ENCODE measurements at places on chromosomes 3 and 15. TPM values are rescaled to one million over a fixed set of nuclear protein-coding genes. Genes with fewer than 3 reads are reported as not detected.

GRCh38 chr3:161025911-161026310, 79.2 kb downstream of the B3GALNT1 start:
- H3K27ac ChIP-seq, result no peak overlapping the region
- H3K36me3 ChIP-seq, result no peaks in the 10 kb centered on the region
- no peaks in the 10 kb centered on the region for H3K27me3 ChIP-seq
- H3K4me1 ChIP-seq, result peaks cover 5% of the 10 kb centered on the region
- no peak overlapping the region for H3K4me3 ChIP-seq
- no peak for DNase-seq

The ERICH6 gene
- total RNA-seq, result 0.26 TPM

DNA sequence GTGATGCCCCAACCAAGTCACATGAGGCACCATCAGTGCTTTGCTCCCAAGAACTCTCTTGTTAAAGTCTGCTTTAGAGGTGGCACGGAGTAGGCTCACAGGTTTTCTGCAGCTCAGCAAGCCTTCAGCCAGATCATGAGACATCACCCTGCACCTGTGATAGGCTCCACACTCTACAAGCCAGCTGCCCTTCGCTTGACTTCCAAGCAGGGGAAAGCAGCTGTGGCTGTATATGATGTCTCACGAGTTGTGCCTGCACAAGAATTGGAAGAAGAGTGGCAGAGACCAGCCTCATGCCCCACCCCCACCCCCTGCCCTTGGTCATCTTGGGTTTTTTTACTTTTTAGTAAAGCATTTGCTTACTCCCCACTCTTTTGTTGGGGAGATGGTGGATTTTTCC, 22.5 kb downstream of the MRPS11 start:
- H3K36me3 ChIP-seq, result no peaks in the 10 kb centered on the region
- H3K4me1 ChIP-seq, result no peaks in the 10 kb centered on the region
- H3K27ac ChIP-seq, result no peak overlapping the region
- no peak for DNase-seq
- H3K4me3 ChIP-seq, result no peak overlapping the region
- no peaks in the 10 kb centered on the region for H3K27me3 ChIP-seq

DNA sequence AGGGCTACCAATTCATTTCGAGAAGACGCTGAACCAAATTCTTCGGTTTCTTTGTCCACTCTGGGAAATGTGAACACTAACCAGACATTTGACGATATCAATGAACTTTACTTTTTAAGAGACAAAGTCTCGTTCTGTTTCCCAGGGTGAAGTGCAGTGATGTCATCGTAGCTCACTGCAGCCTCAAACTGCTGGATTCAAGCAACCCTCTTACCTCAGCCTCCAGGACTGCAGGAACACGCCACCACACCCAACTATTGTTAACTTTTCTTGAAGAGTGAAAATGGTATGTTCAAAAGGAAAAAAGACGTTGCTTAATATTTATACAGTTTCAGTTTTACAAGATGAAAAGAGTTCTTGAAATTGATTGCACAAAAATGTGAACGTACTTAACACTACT, 30.6 kb downstream of the MB21D2 start:
- no peak overlapping the region for H3K4me3 ChIP-seq
- no peak for DNase-seq
- no peaks in the 10 kb centered on the region for H3K36me3 ChIP-seq
- no peaks in the 10 kb centered on the region for H3K27me3 ChIP-seq

GRCh38 chr3:157441102-157441624, 4.5 kb downstream of the PTX3 start:
- no peaks in the 10 kb centered on the region for H3K27me3 ChIP-seq
- peaks cover 21% of the 10 kb centered on the region for H3K4me1 ChIP-seq
- no peak overlapping the region for H3K27ac ChIP-seq
- H3K36me3 ChIP-seq, result no peaks in the 10 kb centered on the region

The CA12 gene
- total RNA-seq, result 25.7 TPM

DNA sequence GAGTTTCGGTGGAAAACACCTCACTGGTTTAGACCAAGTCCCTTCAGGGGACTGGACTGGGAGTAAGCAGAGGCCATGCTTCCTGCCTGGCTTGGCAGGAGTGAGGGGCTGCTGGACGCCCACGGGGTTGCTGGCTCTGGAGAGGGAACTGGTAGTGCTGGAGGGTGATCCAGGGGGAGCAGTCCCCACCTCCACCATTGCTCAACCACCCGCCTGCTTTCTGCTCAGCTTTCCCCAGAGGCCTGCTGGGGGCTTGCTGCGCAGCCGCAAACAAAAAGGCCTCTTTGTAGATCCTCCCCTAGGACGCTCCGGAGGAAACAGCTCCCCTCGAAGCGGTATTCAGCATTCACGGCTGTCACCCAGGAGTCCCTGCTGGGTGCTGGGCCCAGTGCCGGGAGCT, 33.5 kb downstream of the EBLN2 start:
- no peaks in the 10 kb centered on the region for H3K27me3 ChIP-seq
- H3K27ac ChIP-seq, result no peak overlapping the region
- no peak for DNase-seq

The TP63 gene
- not detected for total RNA-seq

DNA sequence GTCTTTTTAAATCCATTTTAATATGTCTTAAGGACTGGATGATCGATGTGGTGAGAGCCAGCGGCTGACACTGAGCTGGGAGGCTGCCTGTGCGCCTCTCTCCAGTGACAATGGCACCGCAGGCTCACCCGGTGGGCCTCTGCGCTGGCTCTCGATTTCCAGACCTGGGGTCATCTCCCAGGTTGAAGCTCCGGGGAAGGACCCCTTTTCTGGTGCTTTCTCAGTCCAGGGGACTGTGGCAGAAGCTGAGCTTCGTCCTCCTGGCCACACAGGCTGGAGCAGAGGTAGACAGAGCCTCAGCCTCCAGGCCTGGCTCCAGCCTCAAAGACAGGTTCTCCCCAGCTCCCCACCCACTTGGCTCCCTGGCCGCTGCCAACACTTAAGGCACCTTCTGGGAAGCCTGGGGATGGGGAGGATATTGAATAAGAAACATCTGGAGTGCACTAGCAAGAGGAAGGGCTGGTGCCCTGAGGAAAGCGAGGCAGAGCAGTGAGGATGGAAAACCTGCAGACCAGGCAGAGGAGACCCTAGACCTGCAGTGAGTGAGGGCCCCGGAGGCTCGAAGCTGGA, 154.2 kb upstream of the SMAD3 start:
- DNase-seq, result no peak
- no peaks in the 10 kb centered on the region for H3K27me3 ChIP-seq

DNA sequence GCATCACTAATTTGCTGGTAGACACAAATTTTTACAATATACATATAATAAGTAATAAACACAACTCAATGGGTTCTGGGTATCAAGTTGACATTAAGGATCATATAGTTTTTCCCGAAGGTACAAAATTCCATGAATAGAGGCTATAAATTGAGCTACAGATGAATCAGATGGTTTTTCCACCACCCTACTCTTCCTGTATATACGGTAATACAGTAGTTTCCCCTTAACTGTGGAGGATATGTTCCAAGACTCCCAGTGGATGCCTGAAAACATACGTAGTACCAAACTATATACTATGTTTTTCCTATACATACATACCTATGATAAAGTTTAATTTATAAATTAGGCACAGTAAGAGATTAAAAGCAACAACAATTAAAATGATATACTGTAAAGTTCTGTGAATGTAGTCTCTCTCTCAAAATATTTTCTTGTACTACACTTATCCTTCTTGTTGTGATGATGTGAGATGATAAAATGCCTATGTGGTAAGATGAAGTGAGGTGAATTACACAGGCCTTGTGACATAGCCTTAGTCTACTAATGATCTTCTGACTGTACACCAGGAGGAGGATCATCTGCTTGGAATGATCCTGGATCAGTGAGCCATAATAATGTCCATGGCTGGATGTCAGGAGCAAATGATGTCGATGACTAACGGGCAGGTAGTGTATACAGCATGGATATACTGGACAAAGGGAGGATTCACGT, 116.7 kb downstream of the NR1I2 start:
- H3K27ac ChIP-seq, result no peak overlapping the region
- H3K36me3 ChIP-seq, result peaks cover under 1% of the 10 kb centered on the region
- H3K27me3 ChIP-seq, result no peaks in the 10 kb centered on the region

The CCDC39 gene
- 0.26 TPM for total RNA-seq

GRCh38 chr3:125316949-125317348, 58.2 kb downstream of the ZNF148 start:
- DNase-seq, result no peak
- H3K27me3 ChIP-seq, result no peaks in the 10 kb centered on the region
- H3K27ac ChIP-seq, result no peak overlapping the region
- no peak overlapping the region for H3K4me3 ChIP-seq

DNA sequence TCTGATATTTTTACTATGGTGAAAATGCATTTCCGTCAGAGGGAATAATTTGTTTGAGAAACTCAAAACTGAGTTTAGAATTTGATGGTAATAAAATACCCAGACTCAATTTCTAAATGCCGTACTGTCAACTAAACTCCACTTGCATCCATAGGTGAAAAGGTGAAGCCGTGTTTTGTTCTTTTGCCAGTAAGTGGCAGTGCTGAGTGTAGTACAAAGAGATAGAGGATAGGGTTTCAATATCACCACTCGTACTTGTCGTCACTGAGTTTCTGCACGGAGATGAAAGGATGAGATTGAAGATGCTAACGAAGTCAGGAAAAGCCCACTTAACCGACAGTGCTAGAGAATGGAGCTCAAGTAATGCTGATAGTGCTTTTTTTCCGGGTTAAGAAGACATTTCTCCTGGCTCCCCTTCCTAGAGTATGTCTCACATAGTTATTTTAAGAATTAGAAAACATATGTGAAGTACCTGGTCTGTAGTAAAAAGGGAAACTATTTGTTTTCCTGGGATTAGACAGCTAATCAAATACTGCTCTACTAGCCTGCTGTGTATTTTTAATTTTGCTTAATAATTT, 345.1 kb downstream of the IL5RA start:
- no peak for DNase-seq
- no peak overlapping the region for H3K4me3 ChIP-seq
- no peaks in the 10 kb centered on the region for H3K36me3 ChIP-seq
- no peaks in the 10 kb centered on the region for H3K27me3 ChIP-seq
- no peaks in the 10 kb centered on the region for H3K4me1 ChIP-seq

GRCh38 chr3:176959867-176960266, 237.4 kb downstream of the TBL1XR1 start:
- no peaks in the 10 kb centered on the region for H3K27me3 ChIP-seq
- no peak for DNase-seq
- H3K36me3 ChIP-seq, result no peaks in the 10 kb centered on the region
- no peak overlapping the region for H3K4me3 ChIP-seq

- H3K4me1 ChIP-seq, result peaks cover 15% of the 10 kb centered on the region
- no peak for DNase-seq
- no peak overlapping the region for H3K4me3 ChIP-seq
- no peaks in the 10 kb centered on the region for H3K27me3 ChIP-seq
These were observed 136.8 kb downstream of the TPRG1 start for GRCh38 chr3:189308608-189309007.

DNA sequence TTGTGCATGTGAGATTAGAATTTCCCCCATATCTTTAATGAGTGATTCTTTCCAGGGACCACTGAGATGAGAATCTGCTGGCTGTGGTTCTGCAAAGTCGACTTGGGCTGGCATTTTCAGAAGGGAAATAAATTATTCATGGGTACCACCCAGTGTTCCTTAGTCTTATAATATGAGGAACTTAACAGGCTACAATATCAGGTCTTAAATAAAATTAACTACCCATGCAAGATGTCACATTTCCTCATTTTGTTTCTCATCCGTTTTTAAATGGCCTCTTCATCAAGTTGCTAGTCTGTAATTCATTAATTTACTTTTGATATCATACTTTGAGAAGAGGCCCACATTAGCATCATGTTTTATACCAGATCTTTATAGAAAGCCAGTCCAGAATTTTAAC, 58.3 kb upstream of the SKOR1 start:
- H3K4me3 ChIP-seq, result no peak overlapping the region
- peaks cover 10% of the 10 kb centered on the region for H3K4me1 ChIP-seq
- no peaks in the 10 kb centered on the region for H3K36me3 ChIP-seq
- no peaks in the 10 kb centered on the region for H3K27me3 ChIP-seq

DNA sequence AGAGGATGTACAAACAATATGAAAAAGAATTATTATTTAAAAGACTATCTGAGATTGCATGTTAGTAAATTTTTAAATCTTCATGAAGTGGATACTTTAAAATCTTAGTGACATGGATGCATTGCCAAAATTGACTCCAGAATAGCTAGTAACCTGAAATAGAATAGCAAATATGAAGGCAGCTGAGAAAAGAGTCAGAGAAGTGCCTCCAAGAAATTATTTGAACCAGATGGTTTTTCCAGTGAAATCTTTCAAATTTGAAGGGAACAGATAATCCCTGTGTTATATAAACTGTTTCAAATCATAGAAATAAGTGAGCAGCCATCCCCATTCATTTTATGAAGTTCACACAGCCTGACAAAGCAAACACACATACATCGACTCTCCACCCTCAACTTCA, 29.6 kb downstream of the FSIP1 start:
- no peaks in the 10 kb centered on the region for H3K4me1 ChIP-seq
- no peaks in the 10 kb centered on the region for H3K36me3 ChIP-seq
- no peak overlapping the region for H3K27ac ChIP-seq

The SPATA12 gene
- total RNA-seq, result not detected

GRCh38 chr15:36880224-36880912, 220.0 kb downstream of the MEIS2 start:
- peaks cover 7% of the 10 kb centered on the region for H3K27me3 ChIP-seq
- no peak overlapping the region for H3K4me3 ChIP-seq
- H3K36me3 ChIP-seq, result no peaks in the 10 kb centered on the region
- H3K27ac ChIP-seq, result no peak overlapping the region

- H3K27ac ChIP-seq, result no peak overlapping the region
- H3K27me3 ChIP-seq, result no peaks in the 10 kb centered on the region
- no peaks in the 10 kb centered on the region for H3K4me1 ChIP-seq
- no peaks in the 10 kb centered on the region for H3K36me3 ChIP-seq
These were observed 67.7 kb upstream of the GSK3B start for GRCh38 chr3:120161902-120162301.

DNA sequence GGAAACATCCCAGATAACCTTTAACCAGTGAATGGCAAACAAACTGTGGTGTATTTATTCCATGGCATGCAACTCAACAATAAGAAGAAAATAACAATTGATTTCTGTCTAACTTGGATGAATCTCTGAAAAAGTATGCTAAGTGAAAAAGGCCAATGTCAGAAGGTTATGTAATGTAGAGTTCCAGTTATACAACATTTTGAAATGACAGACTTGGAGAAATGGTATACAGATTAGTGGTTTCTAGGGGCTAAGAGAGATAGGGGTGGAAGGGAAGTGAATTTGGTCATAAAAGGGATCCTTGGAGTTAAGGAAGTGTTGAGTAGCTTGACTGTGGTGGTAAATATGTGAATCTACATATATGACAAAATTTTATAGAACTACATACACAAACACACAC, 269.4 kb upstream of the SUCLG2 start:
- H3K4me3 ChIP-seq, result no peak overlapping the region
- H3K27me3 ChIP-seq, result no peaks in the 10 kb centered on the region
- no peaks in the 10 kb centered on the region for H3K4me1 ChIP-seq
- no peak overlapping the region for H3K27ac ChIP-seq
- H3K36me3 ChIP-seq, result no peaks in the 10 kb centered on the region

The GP9 gene
- not detected for total RNA-seq

All from body of pancreas (tissue), 4 donors.